ENCODE measurements at places on chromosomes 5 and 9. TPM values are rescaled to one million over a fixed set of nuclear protein-coding genes. Genes with fewer than 3 reads are reported as not detected.

DNA sequence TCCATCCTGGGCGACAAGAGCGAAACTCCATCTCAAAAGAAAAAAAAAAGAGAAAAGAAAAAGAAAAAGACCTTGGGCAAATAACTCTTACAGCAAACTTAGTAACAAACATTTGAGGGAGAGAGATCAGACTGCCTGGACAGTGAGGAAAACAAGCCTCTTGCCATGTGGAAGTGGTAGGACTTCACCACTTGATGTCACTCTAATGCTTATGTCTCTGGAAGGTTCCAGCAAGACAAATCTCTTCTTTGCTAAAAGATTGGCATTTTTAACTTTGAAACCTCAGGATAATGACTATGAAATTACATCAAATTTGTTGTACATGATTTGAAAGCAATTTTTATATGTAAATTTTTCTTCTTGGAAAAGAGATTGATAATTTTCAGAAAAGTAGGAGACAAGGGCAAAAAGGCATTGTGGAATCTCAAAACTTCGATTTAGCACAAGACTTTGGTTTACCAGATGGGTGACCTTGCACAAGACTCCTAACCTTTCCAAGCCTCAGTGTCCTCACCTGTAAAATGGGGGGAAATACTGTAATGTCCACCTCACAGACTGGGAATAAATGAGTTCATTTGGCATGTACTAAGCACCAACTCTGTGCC is 5.4 kb downstream of the ACTL7B start:
- H3K4me1 ChIP-seq: no peaks in the 10 kb centered on the region
- no peaks in the 10 kb centered on the region for H3K36me3 ChIP-seq
- no peak for DNase-seq
- H3K27ac ChIP-seq: no peak overlapping the region

NR5A1 gene
- total RNA-seq: not detected

CLTB gene
- total RNA-seq: 53.9 TPM

- peaks cover 18% of the 10 kb centered on the region for H3K4me1 ChIP-seq
- peak overlapping the region; percentile 20 for H3K27ac ChIP-seq
- H3K4me3 ChIP-seq: no peak overlapping the region
- DNase-seq: peak; percentile 22
Observed at GRCh38 chr5:76556511-76557221, 66.5 kb downstream of the F2RL2 start.

DNA sequence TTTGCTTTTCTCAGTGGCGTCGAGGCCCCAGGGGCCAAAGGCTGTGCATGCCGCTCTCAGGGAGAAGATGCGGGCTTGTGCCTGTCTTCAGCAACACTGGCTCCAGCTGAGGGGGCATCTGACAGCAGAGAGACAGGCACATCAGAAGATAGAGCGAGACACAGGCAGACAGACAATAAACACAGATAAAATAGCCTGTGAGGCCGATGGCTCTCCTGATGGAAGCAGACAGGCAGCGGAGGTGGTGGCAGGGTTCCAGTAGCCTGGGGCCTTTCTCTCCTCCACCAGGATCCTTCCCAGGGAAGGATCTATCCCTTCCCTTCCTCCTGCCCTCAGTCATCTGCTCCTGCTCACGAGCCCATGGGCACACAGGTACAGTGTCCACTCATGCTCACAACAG is 16.6 kb upstream of the UNC5A start:
- H3K36me3 ChIP-seq: no peaks in the 10 kb centered on the region
- H3K4me3 ChIP-seq: no peak overlapping the region
- H3K27ac ChIP-seq: no peak overlapping the region
- no peak for DNase-seq
- peaks cover 41% of the 10 kb centered on the region for H3K27me3 ChIP-seq
- H3K4me1 ChIP-seq: no peaks in the 10 kb centered on the region

- no peaks in the 10 kb centered on the region for H3K36me3 ChIP-seq
- H3K27me3 ChIP-seq: no peaks in the 10 kb centered on the region
- H3K27ac ChIP-seq: no peak overlapping the region
- H3K4me3 ChIP-seq: no peak overlapping the region
- DNase-seq: no peak
Observed at GRCh38 chr5:10964806-10965205, 203.8 kb upstream of the DAP start.

LECT2 gene
- not detected for total RNA-seq

- DNase-seq: no peak
- no peak overlapping the region for H3K27ac ChIP-seq
- H3K36me3 ChIP-seq: no peaks in the 10 kb centered on the region
- no peak overlapping the region for H3K4me3 ChIP-seq
- no peaks in the 10 kb centered on the region for H3K27me3 ChIP-seq
- H3K4me1 ChIP-seq: no peaks in the 10 kb centered on the region
Observed at GRCh38 chr5:80357671-80358070, 37.9 kb downstream of the SPZ1 start.

GPR150 gene
- total RNA-seq: 0.64 TPM

- H3K36me3 ChIP-seq: no peaks in the 10 kb centered on the region
- no peak for DNase-seq
- H3K4me1 ChIP-seq: no peaks in the 10 kb centered on the region
- H3K4me3 ChIP-seq: no peak overlapping the region
- no peak overlapping the region for H3K27ac ChIP-seq
Observed at GRCh38 chr5:124596595-124597421, 149.6 kb downstream of the ZNF608 start.

CD72 gene
- total RNA-seq: 4.5 TPM

DNA sequence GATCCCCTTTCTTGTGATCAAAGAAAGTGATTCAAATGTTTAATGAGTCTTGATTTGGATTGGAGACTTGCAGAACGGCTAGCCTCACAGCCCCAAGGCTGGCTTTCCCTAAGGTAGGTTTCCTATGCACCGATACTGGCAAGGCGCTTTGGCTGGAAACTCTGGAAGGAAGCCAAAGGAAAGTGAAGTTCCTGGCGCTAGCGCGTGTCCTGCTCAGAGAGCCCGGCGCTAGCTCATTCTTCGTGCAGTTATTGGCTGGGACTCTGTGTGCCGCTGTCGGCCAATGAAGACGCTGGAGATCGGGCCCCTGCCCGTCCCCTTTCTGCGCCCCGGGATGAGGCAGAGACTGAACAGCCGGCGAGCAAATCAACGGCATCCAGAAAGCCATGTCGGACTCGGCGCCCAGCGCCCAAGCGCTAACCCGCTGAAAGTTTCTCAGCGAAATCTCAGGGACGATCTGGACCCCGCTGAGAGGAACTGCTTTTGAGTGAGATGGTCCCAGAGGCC is at the start of gene PCDHGC3:
Gene PCDHGC3, plus strand, starts transcription at position 342 of the 507 bp plus-strand sequence. Its CDS starts 151 bp downstream, at position 493.
- H3K4me3 ChIP-seq: peak within 1 kb of the TSS; percentile 86
- peaks cover 20% of the 10 kb centered on the region for H3K4me1 ChIP-seq
- DNase-seq: peak; percentile 72
- no peak within 1 kb of the TSS for H3K27ac ChIP-seq

TEK gene
- total RNA-seq: not detected

GRCh38 chr5:143576711-143577484 is 173.4 kb upstream of the NR3C1 start:
- no peaks in the 10 kb centered on the region for H3K27me3 ChIP-seq
- DNase-seq: no peak
- H3K4me1 ChIP-seq: no peaks in the 10 kb centered on the region
- H3K4me3 ChIP-seq: no peak overlapping the region
- no peak overlapping the region for H3K27ac ChIP-seq

- no peaks in the 10 kb centered on the region for H3K4me1 ChIP-seq
- no peak overlapping the region for H3K27ac ChIP-seq
- H3K36me3 ChIP-seq: no peaks in the 10 kb centered on the region
- H3K4me3 ChIP-seq: no peak overlapping the region
- no peaks in the 10 kb centered on the region for H3K27me3 ChIP-seq
Observed at GRCh38 chr9:31837211-31837610, 547.2 kb upstream of the ACO1 start.

GRCh38 chr9:123302348-123303214 is 34.2 kb upstream of the STRBP start:
- H3K27me3 ChIP-seq: no peaks in the 10 kb centered on the region
- no peaks in the 10 kb centered on the region for H3K36me3 ChIP-seq
- peaks cover 40% of the 10 kb centered on the region for H3K4me1 ChIP-seq
- no peak overlapping the region for H3K4me3 ChIP-seq
- DNase-seq: peak; percentile 44

DNA sequence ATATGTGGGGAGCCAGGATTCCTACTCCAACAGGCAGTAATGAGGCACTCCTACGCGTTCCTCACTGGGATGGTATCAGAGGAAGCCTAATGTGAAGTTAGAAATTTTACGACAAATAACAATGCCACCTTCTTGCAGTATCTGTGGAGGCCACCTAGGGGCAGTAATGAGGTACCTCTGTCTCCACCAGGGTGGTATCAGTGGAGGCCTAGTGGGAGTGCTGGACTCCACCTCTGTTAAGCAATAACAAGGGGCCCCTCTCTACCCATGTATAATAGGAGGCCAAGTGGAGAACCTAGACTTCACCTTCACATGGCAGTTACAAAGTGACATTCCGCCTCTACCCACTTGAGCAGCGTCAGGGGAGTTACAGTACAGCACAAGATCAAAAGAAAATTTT is 147.9 kb downstream of the PLPPR1 start:
- no peak overlapping the region for H3K27ac ChIP-seq
- peaks cover 3% of the 10 kb centered on the region for H3K27me3 ChIP-seq
- H3K36me3 ChIP-seq: no peaks in the 10 kb centered on the region
- DNase-seq: no peak
- no peaks in the 10 kb centered on the region for H3K4me1 ChIP-seq

DNA sequence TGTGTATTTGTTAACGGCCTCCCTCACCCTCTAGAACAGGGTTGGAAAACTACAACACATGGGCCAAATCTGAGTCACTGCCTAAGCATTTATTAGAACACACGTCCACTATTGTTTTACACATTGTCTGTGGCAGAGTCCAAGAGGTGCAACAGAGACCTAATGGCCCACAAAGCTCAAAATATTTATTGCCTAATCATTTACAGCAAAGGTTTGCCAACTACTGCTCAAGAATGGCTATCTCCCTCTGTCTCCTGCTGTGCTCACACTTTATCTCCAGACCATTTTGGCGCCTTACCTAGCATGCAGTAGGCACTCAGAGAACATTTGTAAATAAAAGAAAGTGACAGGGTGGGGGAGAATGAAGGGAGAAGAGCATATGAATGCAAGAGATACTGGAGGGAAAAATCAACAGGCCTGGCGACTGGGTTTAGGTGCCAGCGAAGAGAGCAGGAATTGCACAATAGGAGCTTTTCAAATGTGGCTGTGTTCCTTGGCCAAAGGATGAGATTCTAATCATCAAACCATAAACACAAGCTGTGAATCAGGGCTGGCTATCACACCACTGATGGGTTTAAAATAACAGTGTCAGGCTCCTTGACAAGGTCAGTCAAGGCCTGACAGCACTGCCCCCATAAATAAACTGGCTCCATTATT is 80.3 kb downstream of the EPB41L4A start:
- no peaks in the 10 kb centered on the region for H3K36me3 ChIP-seq
- H3K27ac ChIP-seq: no peak overlapping the region
- no peaks in the 10 kb centered on the region for H3K4me1 ChIP-seq
- peaks cover 10% of the 10 kb centered on the region for H3K27me3 ChIP-seq

- no peaks in the 10 kb centered on the region for H3K27me3 ChIP-seq
- H3K36me3 ChIP-seq: peaks cover 2% of the 10 kb centered on the region
- H3K27ac ChIP-seq: no peak overlapping the region
- peaks cover 42% of the 10 kb centered on the region for H3K4me1 ChIP-seq
Observed at GRCh38 chr9:631596-631995, 209.9 kb upstream of the DMRT1 start.

GRCh38 chr5:37668524-37669047 is 171.3 kb downstream of the GDNF start:
- no peak overlapping the region for H3K27ac ChIP-seq
- DNase-seq: no peak

PCDHB13 gene
- not detected for total RNA-seq

DNA sequence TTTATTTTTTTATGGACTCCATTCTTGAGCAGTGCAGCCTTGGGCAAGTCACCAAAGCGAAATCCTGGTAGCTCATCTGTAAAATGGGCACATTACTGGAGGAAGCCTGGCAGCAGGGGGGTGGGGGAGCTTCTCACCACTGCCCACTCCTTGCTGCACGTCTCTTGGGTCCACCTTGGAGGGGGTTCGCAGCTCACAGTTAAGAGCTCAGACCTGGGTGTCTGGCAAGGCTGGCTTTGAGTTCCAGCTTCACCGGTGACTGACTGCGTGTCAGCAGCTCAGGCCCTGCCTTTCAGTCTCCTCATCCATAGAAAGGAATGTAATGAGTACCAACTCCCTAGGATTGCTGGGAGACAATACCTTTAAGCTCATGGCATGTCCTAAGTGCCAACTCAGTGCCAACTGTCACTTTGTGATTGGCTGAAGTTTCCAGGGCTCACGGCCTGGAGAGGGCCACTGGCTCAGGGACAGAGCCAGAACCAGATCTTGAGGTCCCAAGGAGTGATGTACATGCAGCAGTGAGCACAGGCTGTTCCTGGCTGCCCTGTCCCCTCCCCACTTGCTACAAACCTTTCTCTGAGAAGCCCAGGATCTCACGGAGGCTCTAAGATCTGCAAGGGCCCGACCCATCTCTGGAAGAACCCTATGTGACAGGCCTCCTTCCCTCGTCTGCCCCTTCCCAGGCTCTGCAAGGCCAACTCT is 72.9 kb downstream of the C9orf50 start:
- no peak overlapping the region for H3K27ac ChIP-seq
- peaks cover 29% of the 10 kb centered on the region for H3K27me3 ChIP-seq
- H3K4me3 ChIP-seq: no peak overlapping the region
- H3K4me1 ChIP-seq: peaks cover 7% of the 10 kb centered on the region
- no peaks in the 10 kb centered on the region for H3K36me3 ChIP-seq

EFNA5 gene
- not detected for total RNA-seq

GRCh38 chr5:14489643-14490042 is 91.9 kb upstream of the OTULINL start:
- peaks cover 1% of the 10 kb centered on the region for H3K4me1 ChIP-seq
- H3K27me3 ChIP-seq: no peaks in the 10 kb centered on the region
- H3K27ac ChIP-seq: no peak overlapping the region
- no peak for DNase-seq
- H3K36me3 ChIP-seq: peaks cover 3% of the 10 kb centered on the region

TRAF1 gene
- total RNA-seq: 85.0 TPM

- H3K27ac ChIP-seq: no peak overlapping the region
- H3K36me3 ChIP-seq: no peaks in the 10 kb centered on the region
- no peak overlapping the region for H3K4me3 ChIP-seq
- peaks cover 4% of the 10 kb centered on the region for H3K27me3 ChIP-seq
- DNase-seq: no peak
Observed at GRCh38 chr9:134591573-134591981, 50.0 kb upstream of the COL5A1 start.

- H3K4me3 ChIP-seq: no peak overlapping the region
- no peak for DNase-seq
- H3K36me3 ChIP-seq: peaks cover 1% of the 10 kb centered on the region
- H3K27me3 ChIP-seq: no peaks in the 10 kb centered on the region
- H3K27ac ChIP-seq: no peak overlapping the region
Observed at GRCh38 chr9:83563360-83563759, 25.2 kb upstream of the FRMD3 start.
